ENCODE measurements at places on chromosomes 7 and 10.
A peak's percentile ranks its signal among the peaks of the same experiment; 100 is the strongest.

GRCh38 chr7:18572885-18573284 lies 77.3 kb downstream of the HDAC9 start:
- DNase-seq: no peak

DNA sequence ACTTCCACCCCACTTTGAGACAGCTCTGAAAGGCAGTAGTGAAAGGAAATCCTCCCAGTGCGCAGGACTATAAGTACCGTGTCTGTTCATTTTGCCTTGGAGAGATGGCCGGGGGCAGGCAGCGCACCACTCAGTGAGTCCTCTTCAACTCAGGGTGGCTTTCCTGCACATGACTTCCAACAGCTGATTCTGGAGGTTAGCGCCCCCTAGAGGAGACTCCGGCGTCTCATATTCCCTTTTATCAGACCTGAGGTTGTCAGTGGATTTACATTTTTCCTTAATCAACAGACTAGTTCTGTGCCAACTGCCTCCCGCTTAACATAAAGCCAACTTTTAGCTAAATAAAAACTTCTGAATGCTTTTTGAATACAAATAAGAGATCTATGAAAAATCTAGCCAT lies 101.0 kb downstream of the HERPUD2 start:
- no peak for DNase-seq

DNA sequence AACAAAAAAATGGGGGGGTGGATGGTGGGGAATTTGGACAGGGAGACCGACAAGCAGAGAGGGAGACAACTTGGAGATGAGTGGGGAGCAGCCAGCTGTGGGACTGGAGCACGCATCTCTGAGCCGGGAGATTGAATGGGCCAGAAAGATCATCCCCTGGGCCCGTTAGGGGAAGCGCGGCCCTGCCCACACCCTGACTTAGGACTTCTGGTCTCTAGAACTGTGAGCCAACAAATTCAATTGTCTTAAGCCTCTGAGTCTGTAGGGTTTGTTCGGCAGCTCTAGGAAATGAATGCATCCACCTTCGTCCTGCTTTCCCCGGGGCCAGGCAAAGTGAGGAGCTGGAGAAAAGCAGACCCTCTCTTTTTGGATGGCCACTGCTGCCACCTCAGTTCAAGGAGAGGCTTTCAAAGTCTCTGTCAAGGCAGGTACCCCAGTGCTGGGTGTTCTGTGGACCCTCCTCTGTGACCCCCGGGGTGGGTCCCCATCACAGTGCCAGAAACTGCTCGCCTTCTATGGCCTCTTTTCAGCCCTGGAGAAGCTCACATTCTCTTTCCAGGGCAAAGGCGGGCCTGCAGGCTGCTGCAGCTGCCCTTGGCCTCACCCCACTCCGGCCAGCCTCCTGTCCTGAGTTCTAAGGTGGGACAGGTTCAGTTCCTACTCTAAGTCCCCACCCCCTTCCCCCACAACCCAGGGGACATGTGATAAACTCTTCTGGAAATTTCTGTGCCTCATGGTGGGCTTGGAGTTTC lies 423.2 kb downstream of the RPS24 start:
- no peak for DNase-seq

- DNase-seq: no peak
Measured at GRCh38 chr7:117859246-117859812, 13.9 kb downstream of the CTTNBP2 start.

GRCh38 chr10:11175823-11176243 lies 158.2 kb downstream of the CELF2 start:
- DNase-seq: peak; percentile 29

GRCh38 chr7:49327155-49327554 lies 402.8 kb downstream of the CDC14C start:
- no peak for DNase-seq

- DNase-seq: no peak
Measured at GRCh38 chr10:68010426-68010940, 64.6 kb downstream of the HERC4 start.

DNA sequence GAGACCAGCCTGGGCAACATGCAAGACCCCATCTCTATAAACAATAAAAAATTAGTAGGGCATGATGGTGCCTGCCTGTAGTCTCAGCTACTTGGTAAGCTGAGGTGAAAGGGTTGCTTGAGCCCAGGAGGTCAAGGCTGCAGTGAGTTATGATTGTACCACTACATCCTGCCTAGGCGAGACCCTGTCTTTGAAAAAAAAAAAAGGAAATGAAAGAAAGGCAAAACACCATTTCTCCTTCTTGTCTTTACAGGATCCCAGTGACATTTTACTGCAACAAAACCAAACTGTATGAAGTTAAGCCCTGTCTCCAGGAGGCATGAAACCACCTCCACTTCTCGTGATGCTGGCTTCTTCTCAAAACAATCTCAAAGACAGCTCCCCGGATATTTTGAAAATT lies 29.9 kb upstream of the PBLD start:
- no peak for DNase-seq

GRCh38 chr7:23298141-23298881 lies 828 bp upstream of the MALSU1 start:
- DNase-seq: no peak

DNA sequence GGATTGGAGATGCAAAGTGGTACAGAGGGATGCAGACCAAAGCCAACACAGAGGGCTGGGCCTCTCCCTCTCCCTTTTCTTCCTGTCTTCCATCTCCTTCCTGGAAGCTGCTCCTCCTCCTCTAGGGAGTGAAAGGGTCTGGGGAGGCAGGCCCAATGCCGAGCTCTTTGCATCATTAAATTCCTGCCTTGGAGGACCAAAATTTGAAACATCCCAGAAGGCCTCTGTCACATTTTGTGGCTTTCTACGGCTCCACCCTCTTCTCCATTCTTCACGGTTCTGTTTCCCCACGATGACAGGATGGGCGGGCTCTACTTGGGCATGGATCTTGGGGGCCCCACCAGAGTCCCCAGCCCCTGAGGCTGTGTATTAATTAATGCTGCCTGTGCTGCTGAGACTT lies 76.4 kb downstream of the NEURL1 start:
- DNase-seq: no peak

GRCh38 chr7:77352665-77353406 lies 63.3 kb downstream of the GSAP start:
- DNase-seq: peak; percentile 56

GRCh38 chr10:4119107-4119506 lies 334.1 kb upstream of the KLF6 start:
- no peak for DNase-seq

- no peak for DNase-seq
Measured at GRCh38 chr7:47264021-47264651, 317.8 kb downstream of the TNS3 start.
